Kidney capillary endothelial cell (primary cell): ENCODE measurements at places on chromosomes 3 and 15.

GRCh38 chr3:153625506-153625905 lies 463.5 kb downstream of the RAP2B start:
- no peak for DNase-seq

DNA sequence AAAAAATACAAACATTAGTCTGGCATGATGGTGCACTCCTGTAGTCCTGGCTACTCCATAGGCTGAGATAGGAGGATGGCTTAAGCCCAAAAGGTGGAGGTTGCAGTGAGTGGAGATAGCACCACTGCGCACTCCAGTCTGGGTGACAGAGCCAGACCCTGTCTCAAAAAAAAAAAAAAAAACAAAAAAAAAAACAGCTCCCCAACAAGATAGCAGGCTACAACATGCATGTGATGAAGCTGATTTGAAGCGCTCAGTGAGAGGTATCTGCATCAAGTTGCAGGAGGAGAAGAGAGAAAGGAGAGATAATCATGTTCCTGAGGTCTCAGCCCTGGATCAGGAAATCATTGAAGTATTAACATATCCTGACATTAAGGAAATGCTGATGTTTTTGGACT lies 608 bp upstream of the PPCDC start:
- DNase-seq = no peak

DNA sequence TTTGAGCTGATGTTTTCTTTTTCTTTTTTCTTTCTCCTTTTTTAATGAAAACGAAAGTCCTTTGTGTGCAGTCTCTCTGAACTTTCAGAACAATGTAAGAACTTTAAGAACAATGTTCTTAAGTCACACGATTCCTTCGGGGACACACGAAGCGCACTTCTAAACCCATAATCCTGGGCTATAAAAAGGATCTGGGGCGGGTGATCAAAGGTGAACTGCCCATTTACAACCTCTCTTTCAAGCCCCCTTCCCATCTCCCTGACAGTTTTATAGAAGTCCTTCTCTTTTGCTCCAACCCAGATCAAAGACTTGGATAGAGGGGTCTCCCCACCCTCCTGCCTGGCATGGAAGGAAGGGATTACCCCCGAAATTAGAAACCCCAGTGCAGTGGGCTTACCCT lies 126.8 kb downstream of the BDH1 start:
- DNase-seq = no peak

GRCh38 chr3:38990621-38991020 lies 61.1 kb downstream of the SCN11A start:
- peak; percentile 24 for DNase-seq

- DNase-seq = no peak
Measured at GRCh38 chr3:81788610-81789009, 27.2 kb upstream of the GBE1 start.

DNA sequence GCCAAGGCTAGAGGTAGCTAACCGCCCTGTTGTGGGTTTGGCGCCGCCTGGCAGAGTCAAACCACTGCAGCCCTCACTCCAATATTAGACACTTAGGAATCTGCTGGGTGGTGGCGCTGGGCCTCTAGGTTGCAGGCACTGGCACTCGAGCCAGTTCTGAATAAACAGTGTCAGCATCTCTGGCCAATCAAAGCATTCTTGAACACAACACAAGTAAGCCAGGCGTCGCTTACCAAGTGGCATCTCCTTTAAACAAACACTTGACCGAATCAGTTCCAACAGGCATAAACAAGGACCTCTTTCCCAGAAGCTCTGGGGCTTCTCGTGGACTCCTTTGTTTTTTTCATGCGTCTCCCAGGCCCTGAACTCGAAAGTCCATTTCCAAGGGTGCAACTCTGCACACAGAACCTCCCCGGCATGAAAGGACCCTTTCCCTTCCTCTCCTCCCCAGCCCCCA lies 82.3 kb downstream of the LRIG1 start:
- DNase-seq = no peak

DNA sequence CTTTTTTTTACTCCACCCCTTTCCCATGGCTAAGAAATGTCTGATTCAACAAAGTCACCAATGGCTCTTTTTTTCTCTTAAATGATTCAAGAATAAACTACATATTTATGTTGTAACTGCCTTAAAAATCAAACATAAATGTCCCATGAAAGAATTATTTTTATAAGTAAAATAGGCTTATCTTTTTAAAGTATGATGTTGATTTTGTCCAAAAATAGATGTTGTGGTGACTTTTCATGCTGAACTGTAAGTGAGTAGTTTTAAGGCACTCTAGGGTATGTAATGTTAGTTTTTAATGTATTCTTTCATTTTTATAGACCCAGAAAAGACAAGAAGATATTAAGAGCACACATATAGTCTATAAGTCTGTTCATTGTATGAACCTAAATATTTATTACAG lies 594.9 kb downstream of the NLGN1 start:
- no peak for DNase-seq

- peak; percentile 84 for DNase-seq
Measured at GRCh38 chr3:184472723-184473428, 88.7 kb upstream of the EPHB3 start.

DNA sequence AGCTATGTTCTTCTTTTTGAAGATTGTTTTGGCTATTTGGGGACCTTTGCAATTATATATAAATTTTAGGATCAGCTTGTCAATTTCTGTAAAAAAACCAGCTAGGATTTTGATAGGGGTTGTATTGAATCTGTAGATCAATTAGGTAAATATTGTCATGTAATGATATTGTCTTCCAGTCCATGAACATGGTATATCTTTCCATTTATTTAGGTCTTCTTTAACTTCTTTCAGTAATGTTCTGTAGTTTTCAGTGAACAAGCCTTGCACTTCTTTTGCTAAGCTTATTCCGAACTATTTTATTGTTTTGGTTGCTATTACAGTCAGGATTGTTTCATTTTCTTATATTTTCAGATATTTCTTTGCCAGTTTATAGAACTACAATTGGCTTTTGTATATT lies 175.8 kb upstream of the RARB start:
- no peak for DNase-seq

DNA sequence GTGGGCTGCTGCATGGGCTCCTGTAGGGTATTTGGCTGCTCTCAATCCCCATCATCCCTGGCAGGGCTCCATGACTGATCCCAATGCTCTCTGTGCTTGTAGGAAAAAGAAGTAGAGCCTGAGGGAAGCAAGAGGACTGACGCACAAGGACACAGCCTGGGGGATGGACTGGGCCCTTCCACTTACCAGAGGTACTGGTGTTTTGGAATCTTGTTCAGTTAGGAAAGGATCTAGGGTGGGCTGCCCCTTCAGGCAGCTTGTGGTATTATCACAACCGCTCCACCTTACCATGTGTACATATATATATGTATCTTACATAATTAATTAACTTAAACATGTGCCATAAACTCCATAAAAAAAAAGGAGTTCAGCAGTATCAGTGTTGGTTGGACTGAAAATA lies 1.3 kb downstream of the SLC28A2 start:
- DNase-seq = no peak

- DNase-seq = no peak
Measured at GRCh38 chr3:28645149-28645548, 296.5 kb upstream of the AZI2 start.

- no peak for DNase-seq
Measured at GRCh38 chr3:69145688-69146087, 23.3 kb upstream of the LMOD3 start.

GRCh38 chr3:149892371-149892770 lies 78.3 kb downstream of the PFN2 start:
- DNase-seq = no peak

- DNase-seq = no peak
Measured at GRCh38 chr3:184759666-184760200, 47.9 kb upstream of the MAGEF1 start.

DNA sequence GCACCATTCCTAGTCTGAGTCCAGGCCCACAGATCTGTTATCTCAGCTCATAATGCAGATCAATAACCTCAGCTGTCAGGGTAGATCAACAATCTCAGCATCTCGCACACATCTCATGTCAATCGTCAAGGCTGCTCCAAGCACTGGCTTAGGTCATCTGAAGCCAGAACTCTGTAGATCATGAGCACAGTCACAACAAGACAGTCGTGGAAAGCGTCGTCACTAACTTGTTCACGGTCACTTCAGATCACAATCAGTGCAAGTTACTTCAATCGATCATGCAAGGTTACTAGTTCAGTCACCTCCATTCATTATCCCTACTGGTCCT lies 71.8 kb downstream of the RBPMS2 start:
- no peak for DNase-seq
